T-helper 9 cell (primary cell): ENCODE measurements at places on chromosomes 13 and 19.
A peak's percentile ranks its signal among the peaks of the same experiment; 100 is the strongest.

DNA sequence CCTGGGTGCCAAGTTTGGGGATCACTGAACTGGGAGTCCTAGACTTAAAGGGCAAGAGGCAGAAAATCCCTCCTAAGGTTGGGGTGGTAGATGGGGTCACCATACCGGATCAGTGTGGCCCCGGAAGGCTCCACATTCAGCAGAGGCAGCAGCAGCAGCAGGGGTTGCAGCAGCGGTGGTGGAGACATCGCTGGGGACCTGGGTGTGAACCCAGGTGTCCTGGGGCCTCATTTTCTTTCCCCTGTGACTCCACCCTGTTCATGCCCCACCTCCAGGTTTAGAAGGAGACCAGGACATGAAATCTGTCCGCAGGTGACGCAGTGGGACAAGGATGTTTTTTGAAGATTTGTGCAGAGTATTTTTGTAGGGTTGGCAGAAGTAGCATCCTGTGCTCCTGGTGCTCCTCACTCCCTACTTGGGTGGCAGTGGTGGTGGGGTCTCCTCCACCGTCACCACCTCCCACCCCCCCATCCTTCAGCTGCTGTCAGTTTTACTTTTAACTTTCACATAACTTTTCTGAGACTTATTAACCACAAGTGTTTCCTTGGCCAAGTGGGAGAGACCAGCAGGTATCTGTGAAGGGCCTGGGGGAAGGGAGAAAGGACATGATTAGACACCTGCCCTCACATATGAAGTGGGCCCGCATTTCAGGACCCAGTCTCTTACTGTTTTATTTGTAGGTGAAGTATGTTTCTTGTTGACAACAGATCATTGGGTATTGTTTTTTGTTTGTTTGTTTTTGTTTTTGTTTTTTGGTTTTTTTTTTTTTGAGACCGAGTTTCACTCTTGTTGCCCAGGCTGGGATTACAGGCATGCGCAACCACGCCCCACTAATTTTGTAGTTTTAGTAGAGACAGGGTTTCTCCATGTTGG is at the start of gene NAPSA:
Gene NAPSA, minus strand, starts transcription at position 206 of the 873 bp plus-strand sequence. Its CDS starts 18 bp downstream, at position 188.
- DNase-seq: no peak

DNA sequence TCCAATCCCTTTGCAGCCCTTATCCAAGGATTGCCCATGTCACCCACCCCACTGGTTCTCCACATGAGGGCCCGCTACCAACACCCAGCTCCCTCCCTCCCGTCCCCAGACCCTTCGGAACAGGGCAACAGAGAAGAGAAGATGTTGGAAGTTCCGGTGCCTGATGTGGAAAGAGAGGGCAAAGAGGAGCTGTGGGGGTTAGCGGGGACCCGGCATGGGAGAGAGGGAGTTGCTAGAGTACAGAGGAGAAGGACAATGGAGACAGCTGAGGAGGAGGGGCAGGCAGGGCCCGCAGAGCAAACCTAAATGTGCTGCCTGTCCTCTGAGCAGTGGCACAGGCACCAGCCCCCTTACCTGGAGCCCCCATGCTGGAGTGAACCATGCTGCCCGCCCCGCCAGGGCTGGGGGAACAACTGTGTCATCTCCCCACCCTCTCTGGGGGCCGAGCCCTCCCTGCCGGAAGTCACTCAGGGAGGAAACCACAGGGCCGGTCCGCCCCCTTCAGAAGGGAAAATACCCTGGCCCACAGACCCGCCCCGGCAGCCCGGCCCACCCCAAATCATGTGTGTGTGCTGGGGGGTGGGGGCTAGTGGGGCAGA is at the start of gene POU2F2:
Gene POU2F2, minus strand, starts transcription at position 417 of the 599 bp plus-strand sequence. Its CDS starts 35 bp downstream, at position 382.
- peak; percentile 83 for DNase-seq

- no peak for DNase-seq
Observed at GRCh38 chr19:44582581-44583265, 30.6 kb upstream of the IGSF23 start.

- peak; percentile 31 for DNase-seq
Observed at GRCh38 chr19:14450168-14450874, 17.2 kb downstream of the PKN1 start.

- no peak for DNase-seq
Observed at GRCh38 chr19:2166741-2167738, 3.3 kb downstream of the DOT1L start.

DNA sequence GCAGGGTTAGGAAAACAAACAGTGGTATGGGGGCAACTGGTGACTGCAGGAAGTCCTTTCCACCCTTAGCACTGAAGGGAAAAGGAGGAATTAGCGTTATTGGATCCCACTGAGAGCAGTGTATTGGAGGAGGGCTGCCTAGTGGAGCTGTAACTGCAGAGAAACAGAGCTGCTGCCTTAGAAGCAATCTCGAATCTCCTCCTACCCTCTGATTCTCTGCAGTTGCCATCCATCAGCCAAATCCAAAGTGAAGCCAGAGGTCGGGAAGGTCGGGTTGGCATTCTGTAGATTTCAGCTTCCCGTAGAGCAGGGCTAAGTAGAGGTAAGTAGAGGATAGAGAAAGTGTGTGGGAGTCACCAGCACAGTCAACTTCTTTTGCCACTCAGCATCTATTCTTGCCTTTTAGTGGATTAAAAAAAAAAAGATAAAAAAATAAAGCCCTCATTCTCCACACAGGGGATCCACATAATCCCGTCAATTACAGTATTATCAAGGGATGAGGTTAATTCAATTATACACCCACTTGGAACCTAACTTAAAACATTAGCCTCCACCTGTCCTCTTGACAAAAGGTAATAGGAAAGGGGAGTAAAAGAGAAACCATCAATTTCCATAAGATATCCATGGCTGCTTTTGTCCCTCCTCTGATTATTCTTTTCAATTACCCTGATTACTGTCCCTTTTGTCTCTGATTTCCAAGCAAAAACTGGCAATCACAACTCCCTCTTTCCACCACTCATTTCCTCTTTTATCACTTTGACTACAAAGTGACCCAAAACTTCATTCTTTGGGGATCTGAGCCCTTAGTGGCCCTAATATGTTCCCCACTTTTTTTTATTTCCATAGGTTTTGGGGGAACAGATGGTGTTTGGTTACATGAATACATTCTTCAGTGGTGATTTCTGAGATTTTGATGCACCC is 234.7 kb downstream of the RBM26 start:
- DNase-seq: no peak

GRCh38 chr19:38047049-38047438 is 140.0 kb downstream of the SIPA1L3 start:
- DNase-seq: no peak

DNA sequence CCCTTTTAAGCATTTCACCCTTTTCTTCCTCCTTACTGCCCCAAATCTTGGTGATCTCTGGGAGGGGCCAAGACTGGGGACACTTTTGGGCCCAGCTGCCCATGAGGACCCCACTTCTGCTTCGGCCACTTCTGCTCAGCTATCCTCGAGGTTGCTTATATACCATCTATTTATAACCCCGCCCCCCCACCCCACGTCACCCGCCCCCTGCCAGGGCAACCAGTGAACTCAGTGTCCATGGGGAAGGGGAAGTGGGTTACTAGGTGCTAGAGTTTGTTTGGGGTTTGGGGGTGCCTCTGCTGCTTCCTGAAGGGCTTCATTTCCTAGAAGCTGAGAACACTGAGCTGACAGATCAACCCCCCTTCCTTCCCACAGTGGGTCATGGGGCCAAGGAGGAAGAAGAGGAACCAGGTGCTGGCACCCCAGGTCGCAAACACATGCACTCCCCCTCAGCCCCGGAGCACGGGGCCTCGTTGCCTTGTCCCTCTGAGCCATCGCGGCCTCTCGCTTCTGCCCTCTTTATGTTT is 6.1 kb upstream of the ADGRE5 start:
- peak; percentile 70 for DNase-seq

DNA sequence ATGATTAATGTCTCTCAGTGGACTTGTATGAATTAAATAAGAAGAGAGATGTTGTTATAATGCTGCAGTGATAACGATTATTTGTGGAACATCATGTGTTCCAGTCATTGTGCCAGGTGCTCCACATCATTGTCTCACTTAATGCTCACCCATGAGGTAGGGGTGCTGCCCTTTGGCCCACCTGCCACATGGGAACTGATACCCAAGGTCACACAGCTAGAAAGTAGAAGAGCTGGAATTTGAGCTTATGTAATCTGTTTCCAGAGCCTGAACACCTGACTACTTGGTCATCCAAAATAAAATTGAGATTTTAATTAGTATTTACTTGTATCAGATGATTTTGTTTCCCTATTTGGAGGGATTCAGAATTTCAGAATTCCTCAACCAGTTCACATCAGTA is 36.0 kb upstream of the GPI start:
- no peak for DNase-seq

DNA sequence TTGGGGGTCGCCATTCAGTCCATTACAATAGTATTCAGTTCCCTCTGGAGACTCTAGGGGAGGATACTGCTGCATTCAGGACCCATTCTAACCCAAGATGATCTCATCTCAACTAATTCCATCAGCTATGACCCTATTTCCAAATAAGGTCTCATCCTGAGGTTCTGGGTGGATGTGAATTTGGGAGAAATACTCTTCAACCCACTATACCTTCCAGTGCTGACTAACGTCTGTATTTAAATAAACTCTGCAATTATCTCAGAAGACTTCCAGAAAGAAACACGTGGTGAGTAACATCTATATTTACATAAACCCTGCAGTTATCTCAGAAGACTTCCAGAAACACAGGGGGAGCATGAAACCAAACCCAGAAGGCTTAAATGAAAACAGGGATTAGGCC is 1300.7 kb downstream of the PCDH9 start:
- DNase-seq: no peak

GRCh38 chr13:92767468-92767867 is 459.1 kb upstream of the GPC6 start:
- no peak for DNase-seq
